Stimulated activated CD4-positive, alpha-beta T cell treated with anti-CD3 and anti-CD28 coated beads, TNF-alpha, amount 100 ng/mL, for 48 hours (primary cell): ENCODE measurements at places on chromosomes 1 and 21.

GRCh38 chr1:161768986-161769672 is 3.0 kb downstream of the ATF6 start:
- no peak for DNase-seq

- DNase-seq, result no peak
Observed at GRCh38 chr1:236904892-236905741, 99.1 kb downstream of the MT1HL1 start.

GRCh38 chr21:42465008-42465802 is 30.8 kb downstream of the RSPH1 start:
- DNase-seq, result no peak

DNA sequence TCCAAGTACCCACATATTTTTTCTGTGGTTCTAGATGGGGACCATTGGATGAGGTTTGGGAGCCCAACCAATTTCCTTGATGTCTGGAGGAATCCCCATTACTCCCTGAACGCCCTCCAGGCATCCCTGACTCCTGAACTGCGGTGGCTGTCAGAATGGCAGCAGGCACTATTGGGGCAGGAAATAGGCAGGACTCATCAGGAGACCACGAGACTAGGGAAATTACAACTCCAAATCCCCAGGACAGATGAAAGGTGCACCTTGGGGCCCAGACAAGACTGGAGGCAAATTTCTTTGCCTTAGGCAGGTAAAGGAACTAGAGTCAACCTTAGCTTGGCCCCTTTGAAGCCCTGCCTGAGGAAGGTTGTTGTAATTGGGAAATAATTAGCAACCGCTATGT is 1.1 kb downstream of the CGN start:
- DNase-seq, result no peak
